ENCODE measurements at places on chromosomes 5 and 9.

DNA sequence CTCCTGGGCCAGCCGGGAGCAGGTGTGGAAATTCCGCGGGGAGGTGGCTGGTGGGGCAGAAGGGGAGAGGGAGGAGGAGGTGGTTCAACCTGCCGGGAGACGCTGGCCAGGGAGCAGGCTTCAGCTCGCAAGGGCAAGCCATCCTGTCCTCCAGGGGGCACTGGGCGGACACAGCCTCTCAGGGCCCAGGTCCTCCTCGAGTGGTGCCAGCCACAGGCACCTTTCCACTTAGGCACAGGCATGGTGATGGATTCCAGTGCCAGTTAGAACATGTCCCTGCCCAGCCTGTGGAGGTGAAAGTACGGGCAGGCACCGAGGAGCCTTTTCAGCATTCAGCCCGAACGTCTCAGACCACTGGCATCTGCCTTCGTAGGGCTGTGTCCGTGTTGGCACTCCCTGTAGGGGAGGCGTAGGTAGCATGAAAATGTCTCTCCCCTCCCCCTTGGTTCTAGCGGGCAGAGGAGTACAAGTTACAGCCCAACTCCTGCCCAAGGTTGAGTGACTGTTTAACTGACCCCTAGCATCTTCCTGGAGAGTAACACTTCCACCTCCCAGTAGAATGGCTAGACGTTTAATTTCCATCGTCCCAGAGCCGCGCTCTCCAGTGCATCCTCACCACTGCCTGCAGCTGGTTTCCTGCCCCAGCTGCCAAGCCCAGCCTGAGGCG is 48.9 kb downstream of the DAB2IP start:
- DNase-seq: peak; percentile 50

DNA sequence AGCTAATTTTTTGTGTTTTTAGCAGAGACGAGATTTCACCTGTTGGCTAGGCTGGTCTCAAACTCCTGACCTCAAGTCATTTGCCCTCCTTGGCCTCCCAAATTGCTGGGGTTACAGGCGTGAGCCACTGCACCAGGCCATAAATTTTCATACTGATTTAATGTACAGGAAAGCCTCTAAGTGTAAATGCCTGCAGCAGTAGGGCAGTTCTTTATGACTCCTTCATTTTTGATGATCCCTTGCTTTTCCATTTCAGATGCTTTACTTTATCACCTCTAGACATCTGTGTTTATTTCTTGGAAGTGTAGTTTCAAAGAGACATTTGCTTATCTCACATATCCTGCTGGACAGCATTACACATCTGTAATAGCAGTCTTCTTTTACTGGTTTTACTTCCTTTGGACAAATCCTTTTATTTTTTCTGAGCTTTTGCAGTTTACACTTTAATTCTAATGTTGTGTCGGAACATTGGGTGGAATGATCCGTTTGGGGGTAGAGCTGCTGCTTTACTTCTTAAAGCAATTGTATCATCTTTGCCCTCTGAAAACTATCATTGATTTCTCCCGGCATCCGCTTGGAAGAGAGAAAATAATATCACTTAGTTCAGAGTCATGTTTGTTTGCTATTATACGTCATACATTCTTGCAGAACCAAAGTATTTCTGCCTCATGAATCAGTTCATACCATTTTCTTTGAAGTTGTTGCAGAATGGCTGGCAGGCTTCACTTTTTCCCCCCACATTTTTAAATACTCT is 36.0 kb downstream of the SCGB3A1 start:
- DNase-seq: no peak

DNA sequence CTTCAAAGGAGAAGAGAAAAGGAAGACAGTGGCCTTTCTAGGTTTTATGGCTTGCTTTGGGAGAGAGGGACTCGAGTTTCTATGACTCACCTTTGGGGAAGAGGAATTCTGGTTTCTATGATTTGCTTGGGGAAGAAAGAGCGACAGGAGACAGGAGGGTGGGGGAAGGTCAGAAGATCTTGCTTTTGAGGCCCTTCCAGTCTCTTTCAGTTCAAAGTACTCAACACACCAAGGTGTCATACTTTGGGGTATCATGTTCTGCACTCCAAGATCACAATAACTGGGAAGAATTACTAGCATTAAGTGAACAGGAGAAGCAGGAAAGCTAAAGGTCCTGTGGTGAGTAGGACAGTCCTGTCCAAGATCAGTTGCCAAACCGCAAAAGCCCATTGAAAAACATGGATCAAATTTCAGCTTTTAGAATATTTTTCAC is 324.5 kb downstream of the ARHGEF28 start:
- no peak for DNase-seq

DNA sequence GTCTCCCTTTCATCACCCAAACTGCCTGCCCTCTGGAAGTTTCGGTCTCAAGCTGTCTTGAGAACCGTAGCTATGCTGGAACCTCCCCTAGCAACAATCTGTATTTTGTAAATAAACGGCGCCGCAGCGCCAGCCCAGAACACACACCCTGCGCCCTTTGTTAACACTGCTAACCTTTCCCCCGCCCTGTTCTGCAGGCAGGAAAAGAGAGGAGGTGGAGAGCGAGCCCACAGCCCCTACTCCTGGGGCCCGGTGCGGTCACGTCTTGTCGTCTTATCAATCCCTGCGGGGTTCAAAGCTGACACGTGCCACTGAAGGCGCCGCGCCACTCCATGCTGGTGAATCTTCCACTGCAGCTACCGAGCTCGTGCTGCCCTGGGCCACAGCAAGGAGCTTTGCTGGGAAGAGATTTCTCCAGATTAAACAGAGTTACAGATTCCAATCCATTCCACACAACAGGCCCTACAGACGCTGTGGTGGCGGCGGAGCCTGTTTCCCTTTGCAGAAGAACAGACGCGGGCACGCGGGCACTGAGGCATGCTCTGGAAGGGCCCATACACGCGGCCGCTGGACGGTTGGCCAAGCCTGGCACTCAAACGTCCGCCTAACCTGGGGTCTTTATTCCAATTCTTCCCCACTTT is 25.3 kb downstream of the ZDHHC11B start:
- DNase-seq: no peak

DNA sequence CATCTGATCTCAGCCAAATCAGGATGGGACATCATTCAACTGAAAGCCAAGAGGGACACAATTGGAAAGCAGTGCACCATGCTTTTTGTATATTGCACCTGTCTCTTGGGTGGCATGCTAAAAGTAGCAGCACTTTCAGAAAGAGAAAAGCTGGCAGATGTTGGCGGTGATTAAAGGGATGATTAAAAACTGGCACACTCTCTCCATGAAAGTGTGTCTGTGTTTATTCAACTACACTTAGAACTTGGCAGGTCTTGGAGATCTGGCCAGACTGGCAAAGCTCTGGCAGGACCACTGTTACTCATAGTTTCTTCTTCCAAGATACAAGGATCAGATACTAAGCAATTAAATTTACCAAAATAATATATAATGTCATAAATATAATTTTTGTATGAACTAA is 112.9 kb upstream of the ELAVL2 start:
- DNase-seq: no peak

DNA sequence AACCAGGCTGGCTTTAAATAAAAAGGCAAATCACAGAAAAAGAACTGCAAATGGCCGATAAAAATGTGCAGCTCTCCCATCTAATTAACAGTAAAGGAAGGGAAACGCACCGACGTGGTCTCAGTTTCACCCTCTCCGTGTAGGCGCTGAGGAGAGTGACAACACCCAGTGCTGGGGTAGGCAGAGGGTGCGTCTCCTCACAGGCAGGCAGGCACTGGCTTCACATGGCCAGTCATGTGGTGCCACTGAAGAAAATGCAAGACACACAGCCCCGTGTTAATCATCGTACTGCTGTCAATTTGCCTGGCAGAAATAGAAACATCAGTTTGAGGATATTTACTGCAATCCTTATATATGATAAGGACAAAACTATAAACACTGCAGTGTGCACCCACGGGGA is 178.4 kb downstream of the FANCC start:
- no peak for DNase-seq

GRCh38 chr9:135399000-135399649 is 80.5 kb upstream of the PPP1R26 start:
- DNase-seq: no peak

DNA sequence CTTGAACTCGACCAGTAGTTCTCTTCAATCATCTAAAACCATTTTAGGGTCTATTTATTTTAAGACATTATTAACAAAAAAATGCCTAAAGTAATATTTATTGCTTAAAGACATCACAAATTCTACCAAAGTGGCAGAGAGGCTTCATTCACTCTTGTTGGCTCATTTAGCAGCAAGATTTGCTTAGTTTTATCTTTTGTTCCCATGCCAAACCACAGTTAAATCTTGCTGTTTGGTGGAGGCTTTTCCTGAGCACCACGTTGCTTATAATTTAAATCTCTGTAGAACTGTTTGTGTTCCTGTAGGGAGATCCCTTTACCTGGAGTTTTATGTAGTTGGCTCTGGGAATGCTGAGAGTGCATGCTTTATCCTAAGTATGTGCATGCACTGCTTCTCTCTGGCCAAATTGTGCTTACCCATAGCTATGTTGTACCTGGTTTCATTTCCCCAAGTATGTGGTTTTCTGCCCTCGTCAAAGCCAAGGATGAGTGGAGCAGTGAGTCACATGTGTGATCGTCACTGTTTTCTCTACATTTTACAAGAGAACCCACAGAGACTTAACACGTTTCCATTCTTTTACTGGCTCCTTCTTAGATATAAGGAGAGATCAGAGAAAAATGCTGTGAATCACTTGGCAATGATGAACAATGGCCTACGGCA is 42.1 kb upstream of the MAST4 start:
- no peak for DNase-seq

DNA sequence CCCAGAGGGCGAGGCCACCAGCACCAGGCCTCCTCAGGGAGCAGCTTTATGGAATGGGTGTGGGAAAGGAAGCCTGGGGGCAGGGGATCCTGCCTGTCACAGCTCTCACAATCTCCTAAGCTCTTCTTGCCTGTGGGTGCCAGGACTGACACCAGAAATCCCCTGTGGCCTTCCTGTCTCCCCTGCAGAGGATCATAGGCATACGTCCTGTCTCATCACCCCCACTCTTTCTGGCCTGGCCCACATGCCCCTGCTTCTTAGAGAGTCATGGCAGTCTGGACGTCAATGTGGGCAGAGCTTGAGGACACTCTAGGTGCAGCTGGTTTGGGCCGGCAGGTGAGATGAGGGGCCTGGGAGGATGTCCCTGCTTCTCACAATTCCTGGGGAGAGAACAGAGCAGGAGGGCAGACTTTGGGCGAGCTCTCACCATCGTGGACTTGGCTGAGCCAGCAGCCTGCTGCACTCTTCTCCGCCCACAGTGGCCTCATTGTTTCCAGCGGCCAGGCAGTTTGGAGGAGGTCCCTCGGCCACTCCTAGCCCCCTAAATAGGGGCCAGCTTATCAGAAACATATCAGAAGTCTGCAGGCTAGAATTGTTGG is 67.3 kb upstream of the ZFR start:
- no peak for DNase-seq

GRCh38 chr9:91426123-91426745 is 2.6 kb upstream of the NFIL3 start:
- no peak for DNase-seq

GRCh38 chr9:115263371-115264075 is 145.6 kb upstream of the TNC start:
- DNase-seq: no peak

DNA sequence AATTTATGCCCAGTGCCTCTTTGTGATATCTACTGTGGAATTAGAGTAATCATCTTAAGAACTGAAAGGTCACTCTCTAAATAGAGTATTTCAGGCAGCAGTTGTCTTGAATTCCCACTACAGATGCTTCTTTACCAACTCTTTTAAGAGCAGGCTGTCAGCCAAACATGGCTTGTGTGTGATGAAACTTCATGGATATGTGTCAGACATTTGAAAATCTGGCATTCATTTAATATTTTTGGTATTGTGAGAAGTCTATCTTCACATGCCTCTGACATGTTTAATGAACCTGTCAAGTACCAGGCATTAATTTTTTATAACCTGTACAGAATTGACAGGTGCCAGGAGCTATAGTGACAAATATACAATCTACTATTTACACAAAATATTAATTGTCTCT is 318.6 kb downstream of the CDH9 start:
- no peak for DNase-seq

DNA sequence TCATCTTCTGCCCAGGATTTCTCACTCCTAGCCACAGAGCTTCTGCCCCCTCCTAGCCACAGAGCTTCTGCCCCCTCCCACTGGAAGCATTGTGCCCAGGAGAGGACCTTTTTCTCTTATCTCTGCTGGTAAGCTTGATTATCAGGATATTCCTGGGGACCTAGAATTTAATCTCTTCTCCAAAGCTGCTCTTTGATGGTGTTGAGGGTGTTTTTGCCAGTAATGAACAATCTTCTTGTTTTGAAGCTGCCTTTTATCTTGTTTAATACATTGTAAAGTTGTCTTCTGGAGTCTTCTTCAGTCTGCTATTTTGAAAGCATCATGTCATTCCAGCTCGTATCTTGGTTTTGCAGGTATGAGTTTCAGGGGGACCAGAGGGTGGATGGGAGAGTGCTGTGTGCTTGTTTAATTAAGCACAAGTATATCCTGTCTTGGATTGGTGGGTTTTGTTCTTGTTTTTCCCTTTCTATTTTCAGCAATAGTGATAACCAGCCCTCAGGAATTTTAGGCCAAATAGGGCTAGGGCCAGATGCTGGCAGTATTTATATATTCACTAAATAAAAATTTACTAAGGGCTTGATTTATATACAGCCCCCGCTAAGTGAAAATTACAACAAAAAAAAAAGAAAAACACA is 214.0 kb upstream of the DMRT1 start:
- no peak for DNase-seq
